ENCODE measurements at places on chromosomes 7 and 10. TPM values are rescaled to one million over a fixed set of nuclear protein-coding genes. Genes with fewer than 3 reads are reported as not detected.

The PDSS1 gene
- 8.7 TPM for total RNA-seq

The NEBL gene
- total RNA-seq = 62.6 TPM

The SCIN gene
- 110 TPM for total RNA-seq

The INSYN2A gene
- total RNA-seq = 5.3 TPM

The PAX2 gene
- 122 TPM for total RNA-seq

The SPAG6 gene
- total RNA-seq = 1.2 TPM

The PKD2L1 gene
- not detected for total RNA-seq

The SLC12A9 gene
- total RNA-seq = 25.4 TPM

The ARID5B gene
- 70.5 TPM for total RNA-seq

The ZNF716 gene
- not detected for total RNA-seq

The CAV1 gene
- total RNA-seq = 78.1 TPM

The ZNF273 gene
- total RNA-seq = 8.4 TPM

The CYP2W1 gene
- total RNA-seq = 3.0 TPM

The STEAP1B gene
- total RNA-seq = 1.5 TPM

Data from metanephros (tissue), 2 donors.